Neural progenitor cell (in vitro differentiated cells): ENCODE measurements at places on chromosomes 7 and 10.
A peak's percentile ranks its signal among the peaks of the same experiment; 100 is the strongest.

DNA sequence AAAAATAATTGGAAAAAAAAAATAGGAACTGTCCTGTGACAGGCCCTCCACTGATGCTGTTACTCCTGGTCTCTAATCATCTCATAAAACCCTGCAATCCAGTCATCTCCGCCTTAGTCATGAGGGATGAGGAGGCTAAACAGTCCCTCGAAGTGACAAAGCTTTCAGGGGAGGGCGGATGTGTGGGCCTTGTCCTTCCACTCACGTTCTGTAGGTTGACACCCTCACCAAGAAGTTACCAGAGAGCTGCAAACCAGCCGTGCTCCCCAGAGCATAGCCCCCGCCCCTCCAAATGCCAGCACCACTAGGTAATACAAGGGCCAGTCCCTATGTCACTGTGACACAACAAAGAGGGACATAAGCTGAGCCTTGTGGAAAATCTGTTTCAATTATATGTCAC is 11.9 kb downstream of the COBL start:
- H3K36me3 ChIP-seq, result no peaks in the 10 kb centered on the region
- no peak overlapping the region for H3K27ac ChIP-seq
- no peak for DNase-seq
- H3K4me1 ChIP-seq, result peaks cover 15% of the 10 kb centered on the region
- H3K4me3 ChIP-seq, result no peak overlapping the region
- no peaks in the 10 kb centered on the region for H3K27me3 ChIP-seq

DNA sequence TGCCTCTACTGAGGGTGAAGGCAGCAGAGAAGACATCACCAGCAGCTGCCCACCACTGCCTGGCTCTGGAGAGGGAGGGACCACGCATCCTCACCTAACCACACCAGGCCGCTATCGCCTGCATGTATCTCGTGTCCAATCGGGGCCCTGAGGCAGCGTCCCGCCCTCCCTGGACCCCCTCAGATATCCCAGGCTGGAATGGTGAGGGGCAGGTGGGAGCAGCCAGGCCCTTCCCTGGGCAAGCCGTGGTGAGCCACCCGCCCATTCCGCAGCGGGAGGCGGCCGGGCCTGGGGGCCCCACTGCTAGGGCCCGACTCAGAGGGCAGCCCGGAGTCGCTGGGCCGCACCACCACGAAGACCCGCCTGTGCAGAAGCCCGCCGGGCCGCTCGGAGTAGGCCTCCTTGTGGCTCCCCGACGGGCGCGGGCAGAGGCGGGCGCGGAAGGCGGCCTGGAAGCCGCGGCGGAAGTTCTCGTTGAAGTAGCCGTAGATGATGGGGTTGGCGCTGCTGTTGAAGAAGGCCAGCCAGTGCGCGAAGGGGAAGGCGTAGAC is 21.6 kb upstream of the PPA1 start:
- H3K4me1 ChIP-seq, result no peaks in the 10 kb centered on the region
- no peaks in the 10 kb centered on the region for H3K27me3 ChIP-seq
- no peaks in the 10 kb centered on the region for H3K36me3 ChIP-seq
- no peak for DNase-seq

DNA sequence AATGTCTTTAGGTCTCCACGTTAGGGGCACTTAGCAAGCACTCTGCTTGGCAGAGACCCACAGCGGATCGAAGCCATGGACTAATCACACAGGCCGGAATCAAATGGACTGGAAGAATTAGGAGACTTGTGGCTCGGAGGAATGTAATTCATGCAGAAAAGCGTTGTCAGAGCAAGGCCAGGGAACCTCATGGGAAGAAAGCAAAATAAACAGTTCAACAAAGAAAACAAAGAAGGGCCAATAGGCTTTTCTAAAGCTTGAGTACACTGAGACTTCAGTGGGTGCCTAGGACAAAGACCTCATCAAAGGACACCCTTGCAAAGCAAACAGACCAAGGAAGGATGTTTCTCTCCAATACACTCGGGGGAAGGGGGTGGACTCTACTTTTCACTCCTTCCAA is 171.1 kb downstream of the GLI3 start:
- H3K27me3 ChIP-seq, result no peaks in the 10 kb centered on the region
- peaks cover 65% of the 10 kb centered on the region for H3K4me1 ChIP-seq
- peak; percentile 93 for DNase-seq
- H3K4me3 ChIP-seq, result peak overlapping the region; percentile 26

GRCh38 chr7:8133188-8133848 is 128.6 kb downstream of the ICA1 start:
- no peak overlapping the region for H3K4me3 ChIP-seq
- no peak overlapping the region for H3K27ac ChIP-seq
- DNase-seq, result no peak
- no peaks in the 10 kb centered on the region for H3K27me3 ChIP-seq
- H3K4me1 ChIP-seq, result peaks cover 16% of the 10 kb centered on the region

DNA sequence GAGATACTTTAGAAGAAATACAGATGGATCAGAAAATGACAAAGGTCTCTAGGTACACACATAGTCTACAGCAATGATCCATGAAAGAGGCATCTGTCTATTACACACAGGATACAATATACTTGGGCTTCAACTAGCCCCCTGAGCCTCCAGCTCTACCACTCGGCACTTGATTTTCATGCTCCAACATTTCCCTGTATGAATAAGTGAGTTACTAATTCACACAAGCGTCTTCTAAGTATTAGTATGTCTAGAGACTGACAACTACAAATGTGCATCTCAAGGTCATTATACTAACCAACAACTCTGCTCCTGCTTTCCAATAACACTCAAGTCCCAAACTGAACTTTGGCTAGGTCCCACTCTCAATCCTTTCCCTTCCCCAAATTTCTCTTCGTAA is 8.3 kb downstream of the FAM204A start:
- H3K4me1 ChIP-seq, result no peaks in the 10 kb centered on the region
- H3K4me3 ChIP-seq, result no peak overlapping the region
- no peak for DNase-seq
- no peaks in the 10 kb centered on the region for H3K27me3 ChIP-seq
- peaks cover 21% of the 10 kb centered on the region for H3K36me3 ChIP-seq

GRCh38 chr10:60958892-60959601 is 15.1 kb upstream of the RHOBTB1 start:
- H3K27me3 ChIP-seq, result no peaks in the 10 kb centered on the region
- H3K27ac ChIP-seq, result no peak overlapping the region
- no peak overlapping the region for H3K4me3 ChIP-seq
- no peaks in the 10 kb centered on the region for H3K36me3 ChIP-seq
- H3K4me1 ChIP-seq, result no peaks in the 10 kb centered on the region

GRCh38 chr7:96612034-96612433 is 97.6 kb downstream of the SEM1 start:
- H3K4me3 ChIP-seq, result no peak overlapping the region
- H3K36me3 ChIP-seq, result no peaks in the 10 kb centered on the region
- no peaks in the 10 kb centered on the region for H3K27me3 ChIP-seq
- H3K4me1 ChIP-seq, result no peaks in the 10 kb centered on the region
- DNase-seq, result no peak

DNA sequence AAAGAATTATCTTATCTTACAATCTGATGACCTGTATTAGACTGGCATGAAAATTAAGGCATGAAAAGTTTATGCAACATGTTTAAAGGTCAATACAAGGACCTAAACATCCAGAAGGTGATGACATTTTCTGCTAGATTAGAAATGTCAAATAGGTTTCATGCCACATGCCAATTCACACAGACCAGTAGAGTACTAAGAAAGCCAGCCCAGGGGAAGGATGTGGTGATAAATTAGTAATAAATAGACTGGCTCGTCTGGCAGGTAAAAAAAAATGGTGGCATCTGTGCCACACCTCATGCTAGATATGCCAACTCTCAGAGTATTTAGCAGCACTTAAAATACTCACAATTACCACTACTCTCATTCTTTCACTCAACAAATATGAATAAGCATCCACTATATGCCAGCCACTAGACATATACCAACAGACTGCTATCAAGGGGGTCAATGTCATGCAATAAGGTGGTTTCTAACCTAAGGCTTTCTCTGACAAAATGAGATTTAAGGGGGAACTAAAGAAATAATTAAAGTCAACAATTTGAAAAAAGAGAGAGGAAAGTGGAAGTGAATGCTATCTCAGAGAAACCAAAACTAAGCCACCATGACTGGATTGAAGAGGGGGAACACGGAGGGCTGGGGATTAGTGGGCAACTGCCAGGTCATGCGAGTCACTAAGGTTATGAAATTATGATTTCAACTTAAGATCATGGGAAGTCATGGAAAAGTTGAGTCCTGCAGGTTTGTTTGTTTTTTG is 83.5 kb downstream of the SGMS1 start:
- no peak overlapping the region for H3K27ac ChIP-seq
- H3K36me3 ChIP-seq, result no peaks in the 10 kb centered on the region
- DNase-seq, result no peak

DNA sequence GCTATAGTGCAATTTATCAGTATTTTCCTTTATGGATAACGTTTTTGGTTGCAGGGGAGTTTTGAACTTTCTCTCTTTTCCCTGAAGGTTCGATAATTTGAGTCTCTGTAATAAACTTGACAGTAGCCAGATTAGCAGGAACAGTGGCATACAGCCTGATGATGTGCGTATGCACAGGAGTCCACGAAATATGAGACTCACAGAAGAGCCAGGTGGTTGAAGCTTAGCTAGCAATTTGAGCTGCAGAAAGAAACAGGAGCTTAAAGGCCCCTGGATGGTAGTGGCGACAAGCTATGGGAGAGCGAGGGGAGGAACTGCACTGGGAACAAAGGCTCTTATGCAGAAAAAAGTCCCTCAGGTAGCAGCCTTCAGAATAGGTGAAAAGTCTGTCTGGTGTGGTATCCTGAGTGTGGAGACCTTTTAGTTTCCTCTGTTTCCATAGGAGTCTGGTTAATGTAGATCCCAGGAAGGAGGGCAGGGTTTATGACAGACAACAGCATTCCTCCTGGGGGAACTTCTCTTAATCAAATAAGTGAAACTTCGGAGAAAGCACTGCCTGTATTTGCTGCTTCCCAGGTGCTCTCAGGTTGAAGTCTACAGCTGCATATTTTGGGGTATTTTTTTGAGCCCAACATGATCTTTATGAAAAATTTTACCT is 32.7 kb downstream of the FANK1 start:
- no peaks in the 10 kb centered on the region for H3K36me3 ChIP-seq
- no peak overlapping the region for H3K27ac ChIP-seq
- no peak overlapping the region for H3K4me3 ChIP-seq
- H3K27me3 ChIP-seq, result no peaks in the 10 kb centered on the region
- DNase-seq, result no peak

DNA sequence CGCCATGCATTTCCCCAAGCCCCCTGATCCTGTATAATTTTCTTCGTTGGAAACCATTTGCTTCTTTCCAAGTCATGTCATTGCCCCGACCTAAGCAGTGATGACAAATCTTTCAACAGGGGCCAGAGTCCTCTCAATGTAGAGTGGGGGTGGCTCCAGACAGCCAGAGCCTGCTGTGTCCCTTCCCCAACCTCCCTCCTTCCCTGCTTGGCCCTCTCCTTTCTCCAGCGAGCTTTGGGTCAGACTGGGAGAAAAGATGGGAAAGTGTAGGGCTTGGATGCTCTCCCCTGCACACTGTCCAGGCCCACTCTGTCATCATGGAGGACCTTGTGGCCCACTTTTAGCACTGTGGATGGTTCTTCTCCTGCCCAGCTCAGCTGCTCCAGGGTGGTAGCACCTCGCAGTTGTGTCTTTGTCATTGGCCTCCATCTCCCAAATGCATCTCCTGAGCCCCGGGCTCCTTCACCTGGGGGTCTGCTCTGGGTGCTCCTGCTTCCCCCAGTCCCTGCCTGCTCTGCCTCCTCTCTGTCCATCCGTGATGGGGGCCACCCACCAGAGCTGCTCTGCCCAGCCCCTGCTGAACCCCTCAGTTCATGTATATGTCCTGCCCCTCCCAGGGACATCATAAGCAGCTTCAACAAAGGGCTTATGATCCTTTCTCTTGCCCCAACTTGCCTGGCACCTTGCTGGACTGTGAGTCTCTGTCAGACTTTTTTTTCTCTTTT is 37.5 kb downstream of the BTBD16 start:
- no peaks in the 10 kb centered on the region for H3K4me1 ChIP-seq
- no peak overlapping the region for H3K27ac ChIP-seq
- no peak for DNase-seq
- no peak overlapping the region for H3K4me3 ChIP-seq
- H3K36me3 ChIP-seq, result no peaks in the 10 kb centered on the region
- H3K27me3 ChIP-seq, result no peaks in the 10 kb centered on the region

- H3K4me1 ChIP-seq, result peaks cover 52% of the 10 kb centered on the region
- H3K36me3 ChIP-seq, result no peaks in the 10 kb centered on the region
- H3K27me3 ChIP-seq, result no peaks in the 10 kb centered on the region
- DNase-seq, result no peak
- H3K27ac ChIP-seq, result no peak overlapping the region
These were observed 68.3 kb downstream of the CREB5 start for GRCh38 chr7:28480595-28480994.

GRCh38 chr7:70322856-70323255 is 724.6 kb downstream of the AUTS2 start:
- no peak overlapping the region for H3K27ac ChIP-seq
- no peaks in the 10 kb centered on the region for H3K36me3 ChIP-seq
- H3K27me3 ChIP-seq, result no peaks in the 10 kb centered on the region
- no peak overlapping the region for H3K4me3 ChIP-seq
- H3K4me1 ChIP-seq, result peaks cover 11% of the 10 kb centered on the region
- DNase-seq, result no peak

- DNase-seq, result no peak
- H3K4me1 ChIP-seq, result no peaks in the 10 kb centered on the region
- no peak overlapping the region for H3K27ac ChIP-seq
- H3K27me3 ChIP-seq, result peaks cover 9% of the 10 kb centered on the region
These were observed 3.2 kb downstream of the RSU1 start for GRCh38 chr10:16814012-16814411.

GRCh38 chr7:16416289-16417282 is 4.8 kb downstream of the CRPPA start:
- no peak overlapping the region for H3K4me3 ChIP-seq
- H3K27me3 ChIP-seq, result no peaks in the 10 kb centered on the region
- no peak for DNase-seq
- peaks cover 5% of the 10 kb centered on the region for H3K4me1 ChIP-seq
- H3K27ac ChIP-seq, result no peak overlapping the region
- H3K36me3 ChIP-seq, result no peaks in the 10 kb centered on the region

DNA sequence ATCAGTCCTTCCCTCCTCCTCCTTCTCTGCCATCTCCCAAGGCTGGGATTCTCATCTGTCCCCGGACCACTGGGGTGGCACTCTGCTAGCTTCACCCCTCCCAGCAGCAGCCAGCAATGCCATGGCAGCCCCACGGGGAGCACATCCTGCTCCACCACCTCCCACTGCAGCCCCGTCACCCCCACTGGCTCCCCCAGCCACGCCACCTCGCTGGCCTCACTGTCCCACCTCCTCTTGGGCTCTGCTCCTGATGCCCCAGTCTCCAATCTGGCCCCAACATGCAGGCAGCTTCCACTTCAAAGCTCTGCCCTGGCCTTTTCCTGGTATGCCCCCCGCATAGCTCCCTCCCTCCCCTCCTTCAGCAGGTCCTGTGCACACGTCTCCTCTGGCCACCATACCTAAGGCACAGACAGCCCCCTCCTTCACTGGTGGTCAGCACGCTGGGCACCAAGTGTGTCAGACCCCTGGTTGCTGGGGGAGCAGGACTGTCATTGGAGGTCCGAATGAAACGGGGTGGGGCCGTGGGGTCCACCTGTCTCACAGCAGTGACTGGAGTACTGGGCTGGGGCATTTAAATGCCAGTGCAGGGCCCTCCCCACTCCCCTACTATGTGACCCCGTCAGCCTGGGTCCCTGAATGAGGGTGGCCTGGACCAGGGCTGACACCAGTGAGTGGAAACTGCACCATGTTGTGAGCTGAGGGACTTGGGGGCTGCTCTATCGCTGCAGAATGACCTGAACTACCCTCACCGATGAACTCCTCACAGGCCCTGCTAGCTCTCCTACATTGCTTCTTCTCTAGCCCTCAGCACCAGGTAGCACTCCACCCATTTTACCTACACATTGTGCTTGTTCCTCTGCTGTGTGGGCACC is 38.7 kb downstream of the RASGEF1A start:
- peaks cover 5% of the 10 kb centered on the region for H3K4me1 ChIP-seq
- peaks cover 67% of the 10 kb centered on the region for H3K27me3 ChIP-seq
- no peak overlapping the region for H3K27ac ChIP-seq
- DNase-seq, result no peak
